NCI-H2081 (cell line): ENCODE measurements at places on chromosomes 11 and 22.
A peak's percentile ranks its signal among the peaks of the same experiment; 100 is the strongest.

DNA sequence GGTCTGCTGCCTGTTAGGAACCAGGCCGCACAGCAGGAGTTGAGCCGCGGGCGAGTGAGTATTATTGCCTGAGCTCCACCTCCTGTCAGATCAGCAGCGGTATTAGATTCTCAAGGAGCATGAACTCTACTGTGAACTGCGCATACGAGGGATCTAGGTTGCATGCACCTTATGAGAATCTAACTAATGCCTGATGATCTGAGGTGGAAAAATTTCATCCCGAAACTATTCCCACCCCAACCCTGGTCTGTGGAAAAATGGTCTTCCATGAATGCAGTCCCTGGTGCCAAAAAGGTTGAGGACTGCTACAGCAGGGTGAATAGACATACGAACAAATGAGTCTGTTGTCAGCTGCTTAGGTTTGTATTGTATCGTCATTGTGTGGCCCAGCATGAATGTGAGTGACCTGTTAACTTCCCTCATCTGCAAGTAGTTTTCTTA is 29.8 kb downstream of the RNF141 start:
- DNase-seq = no peak

DNA sequence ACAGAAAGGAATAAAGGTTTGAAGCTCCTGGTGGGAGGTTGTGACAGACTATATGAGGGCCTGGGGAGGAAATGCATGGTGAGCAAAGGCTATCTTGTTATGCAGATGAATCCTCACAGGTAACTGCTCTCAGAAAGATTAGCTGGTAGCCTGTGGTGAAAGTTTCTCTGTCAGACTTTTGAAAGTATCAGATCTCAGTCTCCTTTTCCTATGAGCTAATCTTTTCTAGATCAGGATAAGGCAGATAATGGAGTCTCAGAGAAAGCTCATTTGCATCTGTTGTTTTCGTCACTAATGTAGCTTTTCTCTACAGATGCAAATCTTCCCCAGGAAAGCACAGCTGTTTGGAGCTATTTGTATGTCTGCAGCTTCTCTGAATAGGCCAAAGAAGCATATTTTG is 21.0 kb upstream of the OR6X1 start:
- DNase-seq = no peak

DNA sequence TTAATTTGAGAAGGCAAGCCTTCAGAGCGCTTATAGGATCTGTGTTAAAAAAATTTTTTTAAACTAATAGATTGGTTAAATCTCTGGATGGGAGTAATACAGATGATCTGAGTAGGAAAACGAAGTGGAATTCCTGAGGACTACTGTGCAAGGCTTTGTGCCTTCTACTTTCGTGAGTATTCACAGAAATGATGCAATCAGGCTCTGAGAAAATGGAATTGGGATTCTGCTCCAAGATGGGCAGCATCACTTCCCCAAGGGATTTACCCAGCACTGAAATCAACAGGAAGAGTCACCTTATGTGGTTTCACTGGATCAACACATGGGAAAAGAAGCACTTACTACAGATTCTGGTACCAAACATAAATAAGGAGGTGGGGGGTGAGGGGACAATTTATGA is 12.5 kb downstream of the KMT5B start:
- no peak for DNase-seq

- no peak for DNase-seq
Observed at GRCh38 chr11:5367448-5368074, 16.1 kb upstream of the OR51M1 start.

DNA sequence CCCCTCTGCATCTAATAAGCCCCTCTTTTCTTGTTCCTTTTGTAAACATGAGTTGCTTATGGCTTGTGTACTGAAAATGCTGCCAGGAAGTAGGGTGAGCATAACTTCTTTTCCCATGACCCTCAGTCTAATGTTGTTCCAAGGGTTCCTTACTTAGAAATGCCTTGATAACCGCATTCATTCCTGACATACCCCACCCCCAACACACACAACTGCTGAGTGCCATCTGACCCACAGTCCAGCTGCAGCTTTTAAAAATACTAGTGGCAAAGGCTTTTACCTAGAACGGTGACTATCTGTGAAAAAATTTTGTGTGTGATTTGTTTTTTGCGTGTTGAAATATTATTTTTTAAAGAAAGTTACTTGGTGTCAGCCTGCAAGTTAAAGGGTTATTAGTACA is 52.6 kb downstream of the ARHGAP42 start:
- no peak for DNase-seq

DNA sequence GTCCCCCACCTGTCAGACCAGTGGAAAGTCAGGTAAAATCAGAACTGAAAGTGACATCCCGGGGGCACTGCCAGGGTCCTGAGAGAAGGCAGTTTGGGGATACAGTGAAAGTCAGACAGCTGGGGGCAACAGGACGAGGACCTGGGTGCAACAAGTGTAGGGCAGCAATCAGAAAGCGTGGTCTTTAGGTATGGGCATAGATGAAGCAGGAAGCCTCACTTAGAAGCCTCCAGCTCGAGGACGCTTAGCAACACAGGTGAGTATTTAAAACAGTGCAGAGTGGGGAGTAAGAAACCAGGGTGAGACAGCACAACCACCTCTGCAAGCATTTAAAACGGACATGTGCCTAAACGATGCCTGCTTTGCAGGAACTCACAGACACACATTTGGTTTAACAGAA is 64.6 kb upstream of the POU2AF1 start:
- peak; percentile 20 for DNase-seq

- no peak for DNase-seq
Observed at GRCh38 chr22:20434773-20435172, 2.9 kb downstream of the SCARF2 start.

DNA sequence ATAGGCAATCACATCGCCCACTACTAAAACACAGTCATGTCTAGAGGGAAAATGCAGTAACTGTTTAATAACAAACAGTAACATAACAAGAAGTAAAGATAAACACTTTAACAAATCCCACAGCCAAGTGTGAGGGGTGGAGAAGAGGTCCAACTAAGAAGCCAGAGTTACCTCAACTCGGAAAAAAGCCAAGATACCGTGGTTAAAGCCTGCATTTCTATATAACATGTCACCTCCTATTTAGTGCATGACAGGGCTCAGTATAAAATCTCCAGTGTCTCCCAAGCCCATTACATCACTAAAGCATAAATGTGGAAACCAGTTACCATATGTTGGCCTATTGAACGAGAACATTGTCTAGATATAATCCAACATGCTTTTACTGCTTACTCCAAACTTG is 281.7 kb downstream of the LRRC4C start:
- no peak for DNase-seq

- no peak for DNase-seq
Observed at GRCh38 chr11:108886005-108886659, 221.3 kb downstream of the DDX10 start.

DNA sequence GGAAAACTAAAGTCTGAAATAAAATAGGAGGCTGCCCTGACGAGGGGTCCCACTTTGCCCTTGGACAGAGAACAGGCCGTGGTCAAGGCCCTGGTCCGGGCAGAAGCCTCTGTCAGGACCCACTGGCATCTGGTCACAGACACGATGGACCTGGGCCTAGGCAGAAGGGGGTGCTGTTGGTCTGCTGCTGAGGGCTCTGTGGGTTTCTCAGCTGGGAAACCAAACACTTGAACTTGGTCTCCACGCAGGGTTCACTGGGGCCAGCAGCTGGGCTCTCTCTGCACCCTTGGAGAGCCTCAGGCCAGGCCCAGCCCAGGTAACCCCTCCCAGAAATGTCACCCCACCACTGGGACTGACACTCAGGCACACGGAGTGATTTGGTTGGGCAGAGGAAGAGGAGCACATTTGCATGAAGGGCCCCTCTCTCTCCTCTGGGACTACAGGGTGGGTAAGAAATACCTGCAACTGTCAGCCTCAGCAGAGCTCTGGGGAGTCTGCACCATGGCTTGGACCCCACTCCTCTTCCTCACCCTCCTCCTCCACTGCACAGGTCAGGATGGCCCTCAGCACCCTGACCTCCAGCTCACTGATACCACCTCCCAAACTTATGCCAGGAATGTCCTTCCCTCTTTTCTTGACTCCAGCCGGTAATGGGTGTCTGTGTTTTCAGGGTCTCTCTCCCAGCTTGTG is 48.1 kb upstream of the TOP3B start:
- no peak for DNase-seq
